Esophagus squamous epithelium (tissue), 5 donors: ENCODE measurements at places on chromosomes 11 and 22.

- no peak for DNase-seq
These were observed 141.3 kb upstream of the TTC12 start for GRCh38 chr11:113173126-113173525.

DNA sequence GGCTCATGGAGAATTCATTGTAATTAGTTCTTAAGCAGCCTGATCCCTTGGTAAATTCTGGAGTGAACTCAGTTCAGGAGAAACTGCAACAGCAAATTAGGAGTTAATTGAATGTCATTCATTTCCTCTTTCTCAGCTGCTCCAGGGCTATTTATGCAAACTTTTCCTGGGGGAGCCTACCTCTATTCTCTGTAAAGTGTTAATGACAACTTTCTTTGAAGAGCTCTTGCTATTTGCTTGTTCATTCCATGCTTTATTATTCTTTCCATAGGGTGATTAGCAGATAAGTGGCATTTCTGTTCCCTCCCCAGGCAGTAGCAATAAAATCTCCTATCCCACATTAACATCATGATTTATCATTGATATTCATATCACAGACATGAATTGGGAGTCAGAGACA is 267.6 kb upstream of the DDI1 start:
- no peak for DNase-seq

DNA sequence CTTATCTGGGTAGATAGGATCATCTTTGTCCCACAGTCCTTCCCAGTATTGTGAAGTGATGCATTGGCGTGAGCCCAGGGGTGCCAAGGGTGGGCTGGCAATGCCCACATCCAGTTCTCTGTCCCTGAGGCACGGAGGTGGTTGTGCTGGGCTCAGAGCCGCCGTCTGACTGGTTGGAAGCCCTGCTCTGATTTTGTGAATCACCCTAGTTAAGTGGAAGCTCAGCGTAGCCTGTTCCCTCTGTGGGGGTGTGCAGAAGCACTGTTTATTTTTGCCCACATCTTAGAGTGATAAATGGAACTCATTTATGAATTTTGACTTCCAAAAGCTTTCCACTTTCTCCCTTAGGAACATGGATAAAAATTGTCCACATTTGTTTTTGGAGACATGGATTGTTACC is 13.6 kb downstream of the BCR start:
- DNase-seq: no peak

- DNase-seq: no peak
These were observed 22.8 kb downstream of the ARRB1 start for GRCh38 chr11:75328426-75329277.
